Activated CD4-positive, alpha-beta T cell treated with anti-CD3 and anti-CD28 coated beads, Interleukin-2, amount 50 U/mL, for 48 hours (primary cell): ENCODE measurements at places on chromosomes 1 and 21.

GRCh38 chr1:235683653-235684052 lies 34.1 kb upstream of the GNG4 start:
- no peak for DNase-seq

DNA sequence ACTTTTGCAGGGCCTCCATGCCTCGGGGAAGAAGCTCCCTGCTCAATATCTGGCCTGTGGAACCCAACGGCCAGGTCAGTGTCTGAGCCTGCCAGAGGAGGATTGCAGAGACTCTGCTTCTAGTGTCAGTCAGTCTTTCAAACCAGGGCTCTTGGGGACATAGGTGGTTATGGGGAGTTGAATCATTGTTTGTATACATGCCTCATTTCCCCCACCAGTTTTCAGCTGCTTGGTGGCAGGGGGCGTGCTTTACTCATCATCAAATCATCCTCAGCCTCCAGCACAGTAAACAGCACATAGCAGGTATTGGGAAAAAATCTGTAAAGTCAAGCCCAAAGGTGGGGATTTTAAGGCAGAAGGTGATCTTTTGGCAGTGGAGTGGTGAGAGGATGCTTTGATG lies 17.4 kb upstream of the FAM89A start:
- no peak for DNase-seq

DNA sequence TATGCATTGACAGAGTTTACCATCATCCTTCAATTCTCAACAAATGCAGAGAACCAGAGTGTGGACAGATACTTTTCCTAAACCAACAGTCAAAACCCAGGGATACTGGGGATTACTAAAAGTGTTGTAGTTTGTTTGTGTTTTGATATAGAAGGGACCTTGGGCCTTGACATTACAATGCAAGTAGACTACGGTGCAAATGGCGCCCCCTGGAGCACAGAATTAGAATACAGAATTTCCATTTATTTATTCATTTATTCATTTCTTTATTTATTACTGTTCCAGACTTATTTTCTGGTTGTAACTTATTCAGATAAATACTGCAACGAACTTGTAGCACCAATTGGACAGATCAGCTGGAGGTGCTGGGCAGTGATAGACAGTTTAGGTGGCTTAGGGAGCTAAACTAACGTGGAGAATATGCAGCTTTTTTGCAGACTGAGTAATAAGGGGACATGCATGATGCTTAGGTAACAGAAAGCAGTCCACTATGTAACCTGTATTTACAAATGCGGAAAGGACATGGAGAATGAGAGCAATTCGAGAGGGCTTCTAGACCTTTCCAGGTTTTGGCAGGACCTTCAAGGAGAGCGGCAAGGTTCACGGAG lies 42.6 kb downstream of the KIRREL1 start:
- DNase-seq, result peak; percentile 6

GRCh38 chr1:232875536-232875935 lies 70.3 kb downstream of the MAP10 start:
- no peak for DNase-seq

DNA sequence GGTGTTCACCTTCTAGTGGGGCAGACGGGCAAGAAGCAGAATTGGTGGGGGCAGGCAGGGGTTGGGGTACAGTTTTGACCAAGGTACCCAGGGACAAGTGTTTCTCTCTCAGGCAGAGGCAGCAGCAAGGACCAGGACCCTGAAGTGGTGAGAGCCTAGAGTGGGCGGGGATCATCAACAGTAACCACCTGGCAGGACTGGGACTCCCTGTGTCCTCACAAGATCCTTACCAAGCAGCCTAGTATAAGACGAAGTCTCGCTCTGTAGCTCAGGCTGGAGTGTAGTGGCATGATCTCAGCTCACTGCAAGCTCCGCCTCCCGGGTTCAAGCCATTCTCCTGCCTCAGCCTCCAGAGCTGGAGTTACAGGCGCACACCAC lies 3.2 kb upstream of the NADK start:
- DNase-seq, result no peak

GRCh38 chr1:166840309-166841274 lies 1.3 kb downstream of the POGK start:
- no peak for DNase-seq

DNA sequence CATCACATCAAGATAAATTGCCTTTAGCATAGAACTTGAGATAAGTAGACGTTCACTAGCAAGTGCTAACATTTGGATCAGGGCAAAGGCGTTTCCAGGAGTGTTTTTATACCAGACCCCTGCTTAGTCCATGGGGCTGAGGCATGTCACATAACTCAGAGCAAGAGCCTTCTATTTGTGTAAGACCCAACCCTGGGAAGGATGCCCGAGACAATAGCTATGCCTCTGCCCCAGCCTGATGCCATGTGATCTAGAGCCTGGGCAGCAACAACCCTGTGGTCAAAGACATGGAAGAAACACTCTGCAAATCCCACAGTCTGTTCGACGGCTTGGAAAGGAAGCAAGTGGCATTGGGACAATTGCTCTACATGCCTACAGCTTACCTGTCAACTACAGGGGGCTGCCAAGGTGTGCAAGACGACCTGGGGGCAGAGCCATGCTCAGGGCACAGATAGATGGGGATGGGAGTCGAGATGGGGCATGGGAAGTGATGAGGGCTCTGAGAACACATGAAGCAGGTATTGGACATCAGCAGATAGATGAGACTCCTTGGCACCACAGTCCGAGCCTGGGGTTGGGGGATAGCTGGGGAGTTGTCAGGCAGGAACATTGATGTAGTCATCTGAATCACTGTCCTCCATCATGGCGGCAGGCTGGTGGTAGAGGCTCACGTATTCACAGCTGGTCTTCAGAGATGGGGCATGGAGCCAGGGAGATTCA lies 7.3 kb downstream of the IL24 start:
- DNase-seq, result no peak

GRCh38 chr1:181179987-181180365 lies 91.5 kb downstream of the IER5 start:
- peak; percentile 53 for DNase-seq

DNA sequence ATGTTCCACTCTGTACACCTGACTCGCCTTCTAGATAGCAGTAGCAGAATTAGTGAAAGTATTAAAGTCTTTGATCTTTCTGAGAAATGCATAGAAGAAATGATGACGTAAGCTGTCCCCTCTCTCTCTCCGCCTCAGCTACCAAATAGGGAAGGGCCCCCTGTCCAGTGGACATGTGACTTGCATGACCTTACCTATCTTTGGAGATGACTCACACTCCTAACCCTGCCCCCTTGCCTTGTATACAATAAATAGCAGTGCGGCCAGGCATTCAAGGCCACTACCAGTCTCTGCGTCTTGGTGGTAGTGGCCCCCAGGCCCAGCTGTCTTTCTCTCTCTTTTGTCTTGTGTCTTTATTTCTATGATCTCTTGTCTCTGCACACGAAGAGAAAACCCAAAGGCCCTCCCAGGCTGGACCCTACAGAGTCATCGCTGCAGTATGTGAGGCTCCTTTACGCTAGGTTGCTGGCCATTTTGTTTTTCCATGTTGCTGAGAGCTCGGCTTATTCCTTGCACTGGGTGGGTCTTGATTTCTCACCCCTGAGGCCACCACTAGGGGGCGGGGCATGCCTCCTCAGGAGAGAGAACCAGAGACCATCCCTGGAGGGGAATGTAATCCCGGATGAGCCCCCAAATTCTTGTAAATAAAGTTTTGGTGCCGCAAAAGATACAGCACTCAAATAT lies 16.0 kb upstream of the ZBTB8B start:
- peak; percentile 5 for DNase-seq

DNA sequence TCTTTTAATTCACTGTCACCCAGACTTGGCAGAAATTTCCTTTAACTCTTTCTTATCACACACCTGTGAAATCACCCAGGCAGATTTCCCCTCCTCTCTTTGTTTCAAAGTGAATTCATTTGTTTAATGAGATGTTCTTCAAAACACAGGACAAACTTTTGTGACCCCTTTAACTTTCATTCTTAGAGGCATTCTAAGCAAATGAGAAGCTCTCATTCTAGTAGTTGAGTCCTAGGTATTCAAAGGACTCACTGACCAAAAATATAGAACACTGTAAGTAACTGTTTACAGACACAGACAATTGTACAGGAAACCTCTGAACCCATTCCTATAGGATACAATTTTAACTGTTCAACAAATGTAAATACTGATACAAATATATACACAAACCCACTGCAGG lies 16.9 kb downstream of the LRRC8C start:
- no peak for DNase-seq

- no peak for DNase-seq
Measured at GRCh38 chr1:1120096-1120495, 4.2 kb upstream of the C1orf159 start.

GRCh38 chr1:177239792-177240191 lies 69.0 kb downstream of the BRINP2 start:
- no peak for DNase-seq

GRCh38 chr1:73868810-73869336 lies 329.1 kb downstream of the LRRIQ3 start:
- no peak for DNase-seq

- DNase-seq, result no peak
Measured at GRCh38 chr1:8496473-8496872, 178.6 kb downstream of the SLC45A1 start.
